ENCODE measurements at places on chromosomes 1 and 21. TPM values are rescaled to one million over a fixed set of nuclear protein-coding genes. Genes with fewer than 3 reads are reported as not detected.

GRCh38 chr1:45802343-45803298 lies 791 bp upstream of the MAST2 start:
- peak overlapping the region; percentile 67 for H3K4me3 ChIP-seq
- DNase-seq, result peak; percentile 82
- H3K27ac ChIP-seq, result peak overlapping the region; percentile 70

- H3K27ac ChIP-seq, result no peak overlapping the region
- H3K4me3 ChIP-seq, result no peak overlapping the region
- H3K36me3 ChIP-seq, result no peaks in the 10 kb centered on the region
- DNase-seq, result no peak
- H3K27me3 ChIP-seq, result no peaks in the 10 kb centered on the region
Observed at GRCh38 chr1:35222322-35223083, 29.6 kb upstream of the SFPQ start.

- H3K27ac ChIP-seq, result no peak overlapping the region
- no peak for DNase-seq
- no peaks in the 10 kb centered on the region for H3K27me3 ChIP-seq
Observed at GRCh38 chr21:42019706-42020105, 9.5 kb upstream of the ZBTB21 start.

- DNase-seq, result no peak
- H3K27ac ChIP-seq, result no peak overlapping the region
- H3K27me3 ChIP-seq, result no peaks in the 10 kb centered on the region
- no peaks in the 10 kb centered on the region for H3K36me3 ChIP-seq
- H3K4me1 ChIP-seq, result no peaks in the 10 kb centered on the region
- H3K4me3 ChIP-seq, result no peak overlapping the region
Observed at GRCh38 chr1:90761781-90762589, 44.9 kb upstream of the BARHL2 start.

The HTR6 gene
- not detected for total RNA-seq

DNA sequence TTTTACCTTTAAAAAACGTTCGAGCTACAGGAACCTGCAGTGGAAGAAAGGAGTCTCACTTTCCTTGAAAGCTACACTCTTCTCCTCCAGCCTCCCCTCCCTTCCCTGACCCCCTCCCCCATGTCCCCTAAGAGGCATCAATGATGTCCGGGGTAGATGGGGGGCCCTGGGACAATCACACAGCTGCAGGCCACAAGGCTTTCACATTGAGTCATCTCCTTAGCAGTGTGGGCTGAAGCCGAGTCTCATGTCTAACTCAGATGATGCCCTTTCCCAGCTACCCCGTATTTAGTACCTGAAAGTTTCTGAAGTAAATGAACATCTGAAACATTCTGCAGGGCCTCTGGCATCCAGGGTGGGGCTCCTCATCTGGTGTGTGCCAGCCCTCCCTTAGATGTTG lies 6.3 kb upstream of the GPR25 start:
- H3K36me3 ChIP-seq, result peaks cover 5% of the 10 kb centered on the region
- H3K4me3 ChIP-seq, result no peak overlapping the region
- no peak overlapping the region for H3K27ac ChIP-seq
- no peak for DNase-seq
- H3K4me1 ChIP-seq, result no peaks in the 10 kb centered on the region
- no peaks in the 10 kb centered on the region for H3K27me3 ChIP-seq

DNA sequence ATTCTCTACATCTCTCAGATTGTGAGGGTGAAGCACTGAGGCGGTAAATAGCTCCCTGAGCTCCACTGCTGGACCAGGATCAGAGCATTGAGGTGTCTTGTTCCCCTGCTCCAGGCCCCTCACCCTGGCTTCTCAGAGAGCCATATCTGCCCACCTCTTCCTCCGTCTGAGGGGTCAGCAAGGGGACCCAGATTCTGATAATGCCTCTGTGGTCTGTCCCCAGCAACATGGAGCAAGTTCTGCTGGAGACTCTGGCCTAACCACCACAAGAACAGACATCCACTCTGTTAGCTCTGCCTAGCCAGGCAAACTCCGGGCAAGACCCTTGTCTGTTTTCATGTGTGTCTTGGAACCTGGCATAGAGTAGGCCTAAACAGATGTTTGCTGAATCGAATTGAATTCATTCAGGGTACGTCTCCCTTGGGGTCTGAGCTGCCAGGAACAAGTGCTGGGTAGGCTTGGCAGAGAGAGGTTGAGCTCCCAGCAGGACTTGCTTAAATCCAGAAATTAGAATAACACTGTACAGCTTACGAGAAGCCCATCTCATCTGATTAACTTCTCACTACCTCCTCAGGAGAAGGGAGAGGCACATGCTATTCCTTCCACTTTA lies 2.3 kb downstream of the TRAF5 start:
- H3K27me3 ChIP-seq, result no peaks in the 10 kb centered on the region
- no peaks in the 10 kb centered on the region for H3K36me3 ChIP-seq
- peaks cover 36% of the 10 kb centered on the region for H3K4me1 ChIP-seq
- H3K4me3 ChIP-seq, result no peak overlapping the region

DNA sequence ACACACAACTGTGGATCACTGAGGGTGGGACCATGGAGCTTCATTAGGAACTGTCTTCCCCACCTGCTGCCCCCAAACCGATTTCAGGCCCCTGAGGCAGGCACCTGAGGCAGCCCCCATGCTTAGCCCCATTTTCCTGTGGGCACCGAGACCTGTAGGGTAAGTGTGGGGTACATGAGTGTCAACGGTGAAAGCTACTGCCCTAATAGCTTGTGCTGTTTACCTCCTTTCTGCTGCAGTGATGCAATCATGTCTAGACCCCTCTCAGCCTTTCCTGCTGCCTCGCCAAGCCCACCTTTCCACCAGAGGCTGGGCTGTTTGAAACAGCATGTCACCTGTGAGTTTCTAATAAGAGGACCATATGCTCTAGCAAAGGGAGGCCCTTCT lies 53.0 kb downstream of the NFASC start:
- H3K36me3 ChIP-seq, result no peaks in the 10 kb centered on the region
- H3K4me3 ChIP-seq, result no peak overlapping the region
- no peak overlapping the region for H3K27ac ChIP-seq
- H3K27me3 ChIP-seq, result peaks cover 86% of the 10 kb centered on the region
- no peaks in the 10 kb centered on the region for H3K4me1 ChIP-seq
- DNase-seq, result no peak

- H3K27ac ChIP-seq, result no peak overlapping the region
- H3K4me3 ChIP-seq, result no peak overlapping the region
- no peak for DNase-seq
- H3K36me3 ChIP-seq, result no peaks in the 10 kb centered on the region
Observed at GRCh38 chr1:98707556-98707955, 46.0 kb downstream of the SNX7 start.

DNA sequence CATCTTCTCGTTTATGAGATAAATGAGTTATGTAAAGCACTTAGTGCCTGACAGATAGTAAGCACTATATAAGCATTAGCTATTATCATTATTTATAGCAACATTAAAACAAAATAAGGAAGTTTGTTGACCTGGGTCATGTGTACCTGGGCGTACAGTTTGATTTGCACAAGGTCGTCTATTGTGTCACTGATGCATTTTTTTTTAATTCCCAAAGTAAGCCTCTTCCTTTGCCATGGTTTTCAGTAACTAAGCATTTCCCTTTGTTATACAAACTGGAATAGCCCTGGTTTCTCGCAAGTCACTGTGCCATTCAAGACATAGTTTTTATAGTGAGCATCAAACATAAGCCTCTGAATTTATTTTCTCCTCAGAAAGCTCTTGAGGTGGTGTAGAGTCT lies 72.2 kb downstream of the CACHD1 start:
- H3K27me3 ChIP-seq, result no peaks in the 10 kb centered on the region
- no peak for DNase-seq
- H3K4me3 ChIP-seq, result no peak overlapping the region
- no peaks in the 10 kb centered on the region for H3K4me1 ChIP-seq
- no peak overlapping the region for H3K27ac ChIP-seq
- no peaks in the 10 kb centered on the region for H3K36me3 ChIP-seq

DNA sequence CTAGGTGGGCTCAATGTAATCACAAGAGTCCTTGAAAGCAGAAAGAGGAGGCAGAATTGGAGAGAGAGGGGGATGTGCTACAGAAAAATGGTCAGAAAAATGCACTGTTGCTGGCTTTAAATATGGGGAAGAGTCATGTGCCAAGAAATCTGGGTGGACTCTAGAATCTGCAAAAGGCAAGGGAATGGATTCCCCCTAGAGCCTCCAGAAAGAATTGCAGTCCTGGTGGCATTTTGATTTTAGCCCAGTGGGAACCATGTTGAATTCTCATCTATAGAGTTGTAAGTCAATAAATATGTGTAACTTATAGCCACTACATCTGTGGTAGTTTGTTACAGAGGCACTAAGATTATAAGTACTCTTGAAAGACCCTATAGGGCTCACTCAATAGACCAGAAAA lies 210.3 kb downstream of the ASTN1 start:
- DNase-seq, result no peak
- no peak overlapping the region for H3K27ac ChIP-seq
- H3K4me1 ChIP-seq, result no peaks in the 10 kb centered on the region
- H3K36me3 ChIP-seq, result no peaks in the 10 kb centered on the region

GRCh38 chr1:9843576-9843945 lies 19.8 kb upstream of the CLSTN1 start:
- no peaks in the 10 kb centered on the region for H3K36me3 ChIP-seq
- peaks cover 16% of the 10 kb centered on the region for H3K4me1 ChIP-seq
- no peak overlapping the region for H3K4me3 ChIP-seq
- no peaks in the 10 kb centered on the region for H3K27me3 ChIP-seq
- no peak overlapping the region for H3K27ac ChIP-seq
- peak; percentile 74 for DNase-seq

GRCh38 chr1:46558141-46558963 lies 6.9 kb upstream of the KNCN start:
- no peak overlapping the region for H3K4me3 ChIP-seq
- H3K27ac ChIP-seq, result no peak overlapping the region
- no peak for DNase-seq
- no peaks in the 10 kb centered on the region for H3K36me3 ChIP-seq
- H3K27me3 ChIP-seq, result no peaks in the 10 kb centered on the region

The ADAMTS1 gene
- total RNA-seq, result 0.26 TPM

The NPR1 gene
- 0.53 TPM for total RNA-seq

The MROH9 gene
- total RNA-seq, result not detected

- H3K4me1 ChIP-seq, result no peaks in the 10 kb centered on the region
- H3K27ac ChIP-seq, result no peak overlapping the region
- no peak overlapping the region for H3K4me3 ChIP-seq
- H3K36me3 ChIP-seq, result no peaks in the 10 kb centered on the region
- no peak for DNase-seq
Observed at GRCh38 chr1:170150016-170150415, 4.3 kb downstream of the NTMT2 start.

GRCh38 chr1:154478013-154478412 lies 24.0 kb upstream of the TDRD10 start:
- 0 out of 2 replicates have a peak, but pooled peaks cover 12% of the 10 kb centered on the region for H3K4me1 ChIP-seq
- DNase-seq, result no peak
- H3K27me3 ChIP-seq, result no peaks in the 10 kb centered on the region
- H3K4me3 ChIP-seq, result no peak overlapping the region
- no peak overlapping the region for H3K27ac ChIP-seq

The TAS1R3 gene
- total RNA-seq, result 0.57 TPM

The OR2L5 gene
- not detected for total RNA-seq

DNA sequence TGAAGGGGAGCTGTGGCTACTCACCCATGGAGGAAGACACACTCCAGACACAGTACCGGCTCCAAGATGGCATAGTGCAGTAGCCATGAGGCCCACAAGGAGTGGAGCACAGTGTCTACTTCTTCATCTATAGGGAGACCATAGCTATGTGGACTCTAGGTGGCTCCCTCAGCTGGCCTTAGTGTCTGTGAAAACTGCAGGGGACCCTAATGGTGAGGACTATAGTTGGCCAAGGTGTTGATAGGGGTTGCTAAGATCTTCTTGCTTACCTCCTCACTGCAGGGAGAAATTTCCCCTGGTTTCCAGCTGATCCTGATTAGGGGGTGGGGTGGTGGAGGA lies 58.9 kb downstream of the DIPK1A start:
- no peaks in the 10 kb centered on the region for H3K36me3 ChIP-seq
- no peak for DNase-seq
- no peak overlapping the region for H3K4me3 ChIP-seq
- H3K27me3 ChIP-seq, result no peaks in the 10 kb centered on the region

DNA sequence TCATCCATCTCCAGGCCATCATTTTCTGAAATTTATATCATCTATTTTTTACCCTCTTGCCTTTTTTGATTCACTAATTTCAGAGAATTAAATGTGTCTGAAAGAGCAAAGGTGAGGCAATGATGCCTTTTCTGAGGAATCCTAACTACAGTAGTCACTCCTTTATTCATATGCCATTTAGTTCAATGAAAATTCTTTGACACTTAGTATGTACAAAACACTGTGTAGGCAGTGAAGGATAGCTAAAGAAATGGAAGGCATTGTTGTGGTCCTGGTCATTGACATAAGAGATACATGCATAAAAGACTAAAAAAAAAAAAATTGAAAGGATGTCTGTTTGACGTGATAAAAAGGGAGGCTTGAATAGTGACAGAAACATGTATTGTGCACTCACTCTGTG lies 171.9 kb upstream of the BEND5 start:
- no peaks in the 10 kb centered on the region for H3K4me1 ChIP-seq
- H3K27me3 ChIP-seq, result no peaks in the 10 kb centered on the region
- no peak overlapping the region for H3K27ac ChIP-seq
- no peak for DNase-seq
- H3K4me3 ChIP-seq, result no peak overlapping the region
- no peaks in the 10 kb centered on the region for H3K36me3 ChIP-seq

The HSD3B2 gene
- not detected for total RNA-seq

GRCh38 chr1:24606621-24607020 lies 36.5 kb upstream of the SRRM1 start:
- no peak overlapping the region for H3K4me3 ChIP-seq
- no peaks in the 10 kb centered on the region for H3K36me3 ChIP-seq
- DNase-seq, result peak; percentile 63
- peaks cover 14% of the 10 kb centered on the region for H3K4me1 ChIP-seq
- no peaks in the 10 kb centered on the region for H3K27me3 ChIP-seq

The FAAH gene
- 23.8 TPM for total RNA-seq

DNA sequence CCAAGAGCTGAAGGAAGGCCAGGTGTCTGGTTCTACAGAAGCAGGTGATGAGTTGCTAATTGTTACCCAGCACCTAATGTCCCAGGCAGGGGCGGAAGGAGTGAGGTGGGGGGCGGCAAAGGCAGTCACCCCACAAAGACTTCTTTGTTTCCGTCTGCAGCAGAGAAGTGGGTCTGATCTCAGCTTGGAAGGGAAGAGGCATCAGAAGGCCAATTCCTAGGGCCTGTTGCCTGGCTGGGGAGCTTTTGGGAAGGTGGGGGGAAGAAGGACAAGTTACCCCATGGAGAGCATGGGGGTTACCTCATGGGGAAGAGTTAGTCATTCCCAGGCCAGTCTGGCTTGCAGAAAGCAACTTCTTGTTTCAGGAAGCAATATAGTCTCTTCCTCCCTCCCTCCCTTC lies 10.9 kb downstream of the IGSF21 start:
- H3K27ac ChIP-seq, result no peak overlapping the region
- H3K4me3 ChIP-seq, result no peak overlapping the region
- peaks cover 23% of the 10 kb centered on the region for H3K27me3 ChIP-seq
- H3K36me3 ChIP-seq, result no peaks in the 10 kb centered on the region
- no peak for DNase-seq
- H3K4me1 ChIP-seq, result no peaks in the 10 kb centered on the region

The RAB7B gene
- total RNA-seq, result not detected

DNA sequence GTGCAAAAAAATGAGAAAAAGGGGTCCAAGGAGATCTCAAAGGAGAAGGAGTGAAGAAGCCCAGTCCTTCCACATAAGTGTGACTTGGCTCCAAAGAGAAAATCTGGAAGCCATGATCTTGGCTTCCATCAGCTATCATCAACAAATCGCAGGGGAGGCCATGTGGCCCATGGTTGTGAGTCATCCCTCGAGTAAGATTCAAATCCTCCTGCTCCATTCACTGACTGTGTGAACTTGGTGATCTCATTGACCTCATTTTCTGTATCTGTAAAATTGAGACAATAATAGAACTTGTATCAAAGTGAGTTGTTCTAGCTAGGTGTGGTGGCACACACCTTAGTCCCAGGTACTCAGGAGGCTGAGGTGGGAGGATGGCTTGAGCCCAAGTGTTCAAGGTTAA lies 79.1 kb upstream of the OLIG2 start:
- no peak for DNase-seq
- H3K27me3 ChIP-seq, result peaks cover 34% of the 10 kb centered on the region
- H3K36me3 ChIP-seq, result no peaks in the 10 kb centered on the region
- H3K4me3 ChIP-seq, result no peak overlapping the region

The NOS1AP gene
- total RNA-seq, result 9.2 TPM
